Naive B cell (primary cell): ENCODE measurements at places on chromosomes 4 and X.
A peak's percentile ranks its signal among the peaks of the same experiment; 100 is the strongest.

DNA sequence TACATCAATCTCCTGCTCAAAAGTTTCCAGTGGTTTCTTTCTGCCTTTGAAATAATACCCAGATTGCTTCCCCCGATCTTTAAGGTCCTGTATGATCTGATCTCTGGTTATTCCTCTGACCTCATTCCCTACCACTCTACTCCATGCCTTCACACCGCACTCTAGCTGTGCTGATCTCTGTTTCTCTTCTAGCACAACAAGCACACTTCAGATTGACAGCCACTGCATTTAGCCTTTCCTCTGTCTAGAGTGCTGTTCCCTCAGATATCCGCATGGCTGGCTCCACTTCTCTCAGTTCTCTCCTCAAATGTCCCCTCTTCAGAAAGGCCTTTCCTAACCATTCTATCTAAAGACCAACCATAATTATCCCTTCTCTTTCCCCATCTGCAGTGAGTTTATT is 370.4 kb upstream of the FGF13 start:
- no peaks in the 10 kb centered on the region for H3K4me1 ChIP-seq
- DNase-seq, result no peak
- no peaks in the 10 kb centered on the region for H3K27me3 ChIP-seq
- no peak overlapping the region for H3K27ac ChIP-seq

DNA sequence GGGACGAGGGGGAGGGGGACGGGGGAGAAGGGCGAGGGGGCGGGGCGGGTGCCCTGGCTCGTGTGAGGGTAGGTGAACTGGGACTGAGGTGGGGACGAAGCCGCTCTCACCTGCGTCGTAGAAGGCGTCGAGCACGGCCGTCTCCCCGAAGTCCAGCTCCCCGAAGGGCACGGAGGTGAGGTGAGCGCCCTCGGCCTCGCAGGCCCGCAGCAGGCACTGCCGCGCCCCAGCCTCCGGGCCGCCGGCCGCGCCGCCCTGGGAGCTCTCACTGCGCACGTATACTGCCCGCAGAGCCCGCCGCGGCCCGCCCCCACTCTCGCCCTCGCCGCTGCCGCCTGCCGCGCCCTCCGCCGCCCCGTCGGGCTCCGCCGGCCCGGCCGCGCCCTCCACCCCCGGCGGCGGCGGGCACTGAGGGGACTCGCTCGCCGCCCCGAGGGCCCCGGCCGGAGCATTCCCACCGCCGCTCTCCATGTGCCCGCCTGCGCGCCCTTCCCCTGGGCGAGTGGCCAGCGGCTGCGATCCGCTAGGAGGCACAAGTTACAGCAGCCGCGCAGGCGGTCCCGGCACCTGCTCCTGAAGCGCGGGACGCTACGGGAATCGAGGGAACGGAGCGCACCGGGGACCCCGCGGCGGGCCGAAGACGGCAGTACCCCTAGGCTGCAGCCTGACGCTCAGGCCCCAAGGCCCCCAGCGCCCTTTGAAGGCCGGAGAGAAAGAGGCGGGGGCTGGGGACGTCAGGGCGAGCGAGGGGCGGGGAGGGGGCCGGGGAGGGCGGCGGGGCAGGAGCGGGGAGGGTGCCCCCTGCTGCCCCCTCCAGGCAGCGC is at the start of gene MAP3K15:
MAP3K15 (minus strand) TSS at position 718 of the 824 bp plus-strand sequence; CDS start at position 471, 247 bp downstream.
- H3K27ac ChIP-seq, result no peak within 1 kb of the TSS
- H3K36me3 ChIP-seq, result no peaks in the 10 kb centered on the region
- peaks cover 25% of the 10 kb centered on the region for H3K27me3 ChIP-seq
- DNase-seq, result no peak
- peaks cover 2% of the 10 kb centered on the region for H3K4me1 ChIP-seq

DNA sequence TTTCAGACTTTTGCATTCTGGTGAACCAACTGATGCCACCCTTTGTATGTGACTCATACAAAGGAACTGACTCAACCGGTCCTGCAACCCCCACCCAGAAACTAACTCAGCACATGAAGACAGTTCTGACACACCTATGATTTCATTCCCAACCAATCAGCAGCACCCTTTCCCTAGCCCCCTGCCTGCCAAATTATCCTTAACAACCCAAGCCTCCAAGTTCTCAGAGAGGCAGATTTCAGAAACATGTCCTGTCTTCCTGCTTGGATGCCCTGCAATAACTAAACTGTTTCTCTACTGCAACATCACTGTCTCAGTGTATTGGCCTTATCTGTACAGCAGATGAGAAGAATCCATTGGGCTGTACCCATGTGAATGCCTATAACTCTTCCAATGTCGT is 284.7 kb downstream of the CAMK2D start:
- H3K36me3 ChIP-seq, result peaks cover 21% of the 10 kb centered on the region
- no peak overlapping the region for H3K27ac ChIP-seq
- no peaks in the 10 kb centered on the region for H3K27me3 ChIP-seq
- no peak overlapping the region for H3K4me3 ChIP-seq
- DNase-seq, result no peak

DNA sequence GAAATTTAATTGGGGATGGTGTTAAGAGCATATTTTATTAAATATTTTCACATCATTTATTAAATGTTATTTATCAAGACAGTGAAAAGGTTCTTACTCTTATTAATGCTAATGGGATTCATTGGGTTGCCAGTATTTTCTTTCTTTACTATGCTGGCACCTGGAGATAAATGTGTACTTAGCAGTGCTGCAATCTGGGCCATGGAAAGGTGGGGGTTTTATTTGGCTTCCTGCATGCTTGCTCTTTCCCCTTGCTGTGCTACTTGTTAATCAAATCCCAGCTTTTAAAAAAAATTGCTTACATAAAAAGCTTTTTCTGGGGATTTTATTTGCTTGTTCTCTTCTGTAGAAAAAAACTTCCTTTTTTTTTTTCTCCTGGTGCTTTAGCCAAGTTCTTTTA is 48.3 kb downstream of the ZAR1 start:
- no peak overlapping the region for H3K4me3 ChIP-seq
- no peaks in the 10 kb centered on the region for H3K4me1 ChIP-seq
- no peaks in the 10 kb centered on the region for H3K27me3 ChIP-seq
- H3K36me3 ChIP-seq, result peaks cover 22% of the 10 kb centered on the region

- no peaks in the 10 kb centered on the region for H3K36me3 ChIP-seq
- H3K27me3 ChIP-seq, result peaks cover 3% of the 10 kb centered on the region
- no peak overlapping the region for H3K4me3 ChIP-seq
- H3K27ac ChIP-seq, result no peak overlapping the region
Measured at GRCh38 chrX:133810925-133811324, 174.5 kb downstream of the GPC3 start.

- H3K36me3 ChIP-seq, result no peaks in the 10 kb centered on the region
- no peaks in the 10 kb centered on the region for H3K27me3 ChIP-seq
Measured at GRCh38 chr4:165738571-165738970, 134.5 kb upstream of the TLL1 start.

DNA sequence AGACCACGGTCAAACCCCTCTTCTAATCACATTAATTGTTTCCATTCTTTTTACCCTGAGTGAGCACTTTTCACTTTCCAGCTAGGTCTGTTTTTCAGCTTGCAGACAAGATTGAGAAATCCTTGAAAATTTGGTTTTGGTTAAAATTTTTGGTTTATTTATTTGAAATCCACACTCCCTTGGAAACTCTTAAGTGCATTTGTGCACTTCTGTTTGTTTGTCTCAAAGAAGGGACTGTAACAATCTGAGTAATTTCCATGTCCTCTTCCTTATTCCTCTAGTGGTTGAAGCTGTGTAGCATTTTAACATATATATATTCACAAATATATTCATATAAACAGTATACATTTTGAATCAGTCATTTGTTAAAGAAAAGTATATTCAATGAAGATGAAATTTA is 333.3 kb downstream of the ANK2 start:
- peaks cover 24% of the 10 kb centered on the region for H3K27me3 ChIP-seq
- H3K27ac ChIP-seq, result no peak overlapping the region
- no peak for DNase-seq

- H3K27me3 ChIP-seq, result no peaks in the 10 kb centered on the region
- DNase-seq, result no peak
- H3K36me3 ChIP-seq, result no peaks in the 10 kb centered on the region
- H3K27ac ChIP-seq, result no peak overlapping the region
- no peak overlapping the region for H3K4me3 ChIP-seq
Measured at GRCh38 chr4:149116806-149117205, 674.6 kb upstream of the NR3C2 start.

DNA sequence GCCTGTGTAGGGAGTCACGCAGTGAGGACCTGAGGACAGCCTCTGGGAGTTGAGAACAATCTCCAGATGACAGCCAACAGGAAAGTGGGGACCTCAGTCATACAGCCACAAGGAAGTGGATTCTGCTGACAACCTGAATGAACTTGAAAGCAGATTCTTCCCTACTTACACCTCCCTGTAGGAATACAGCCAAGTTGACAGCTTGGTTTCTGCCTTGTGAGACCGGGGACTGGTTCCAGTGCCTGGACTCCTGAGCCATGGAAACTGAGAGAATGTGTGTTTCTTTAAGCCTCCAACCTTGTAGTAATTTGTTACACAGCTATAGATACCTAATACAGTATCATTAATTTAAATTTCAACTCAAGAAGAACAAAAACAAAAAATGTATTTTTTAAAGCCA is 107.5 kb downstream of the CNKSR2 start:
- no peaks in the 10 kb centered on the region for H3K36me3 ChIP-seq
- no peak overlapping the region for H3K27ac ChIP-seq
- H3K27me3 ChIP-seq, result no peaks in the 10 kb centered on the region
- no peak for DNase-seq
- H3K4me1 ChIP-seq, result peaks cover 5% of the 10 kb centered on the region

DNA sequence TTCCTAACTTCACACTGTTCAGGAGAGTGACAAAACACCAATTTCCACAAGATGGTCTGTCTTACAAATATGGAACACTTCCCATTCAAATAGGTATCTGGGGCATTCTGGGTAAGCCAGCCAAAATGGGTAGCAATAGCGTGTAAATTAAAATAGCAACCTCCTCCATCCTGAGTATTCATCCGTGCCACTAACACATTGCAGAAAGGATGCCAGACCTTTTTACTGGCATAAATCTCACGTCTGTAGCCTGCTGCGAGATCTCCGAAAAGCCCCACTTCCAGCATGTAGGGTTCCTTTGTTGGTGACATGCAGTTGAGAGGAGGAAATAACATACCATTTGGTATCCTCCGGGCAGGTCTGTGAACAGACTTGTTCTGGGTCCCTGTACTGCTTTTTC is 52.7 kb upstream of the RAI2 start:
- no peak for DNase-seq
- no peaks in the 10 kb centered on the region for H3K4me1 ChIP-seq
- H3K4me3 ChIP-seq, result no peak overlapping the region

GRCh38 chr4:7657545-7658297 is 223.0 kb upstream of the PSAPL1 start:
- H3K27ac ChIP-seq, result no peak overlapping the region
- H3K27me3 ChIP-seq, result no peaks in the 10 kb centered on the region
- H3K4me1 ChIP-seq, result no peaks in the 10 kb centered on the region
- DNase-seq, result no peak

GRCh38 chr4:14018191-14018853 is 390.8 kb upstream of the BOD1L1 start:
- no peaks in the 10 kb centered on the region for H3K4me1 ChIP-seq
- H3K36me3 ChIP-seq, result no peaks in the 10 kb centered on the region
- peaks cover 10% of the 10 kb centered on the region for H3K27me3 ChIP-seq
- no peak overlapping the region for H3K4me3 ChIP-seq
- no peak for DNase-seq

- no peaks in the 10 kb centered on the region for H3K36me3 ChIP-seq
- no peaks in the 10 kb centered on the region for H3K27me3 ChIP-seq
- H3K27ac ChIP-seq, result no peak overlapping the region
Measured at GRCh38 chrX:116824785-116825184, 362.0 kb upstream of the CT83 start.

DNA sequence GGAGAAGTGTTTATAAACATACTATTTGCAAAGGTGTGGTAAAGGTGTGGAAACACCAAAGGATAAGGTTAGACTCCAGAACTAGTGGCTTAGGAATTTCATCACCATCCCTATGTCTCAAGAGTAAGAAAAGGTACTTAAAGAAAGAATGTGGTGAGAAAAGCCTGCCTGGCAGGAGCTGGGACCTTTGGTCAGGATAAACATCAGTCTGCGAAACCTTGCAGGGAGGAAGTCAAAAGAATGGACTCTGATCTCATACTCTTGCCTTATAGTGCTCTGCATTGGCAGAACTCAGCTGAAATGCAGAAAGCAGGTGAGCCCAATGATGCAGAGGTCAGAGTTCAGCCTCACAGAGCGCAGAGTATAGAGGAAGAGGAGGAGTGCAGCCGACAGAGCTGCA is 97.2 kb upstream of the NR3C2 start:
- H3K4me3 ChIP-seq, result no peak overlapping the region
- H3K4me1 ChIP-seq, result no peaks in the 10 kb centered on the region
- no peaks in the 10 kb centered on the region for H3K27me3 ChIP-seq

GRCh38 chr4:168860827-168861226 is 149.2 kb downstream of the CBR4 start:
- DNase-seq, result no peak
- no peak overlapping the region for H3K4me3 ChIP-seq
- H3K27ac ChIP-seq, result no peak overlapping the region
- H3K27me3 ChIP-seq, result peaks cover 4% of the 10 kb centered on the region

GRCh38 chr4:139603576-139604410 is 47.8 kb upstream of the SETD7 start:
- H3K4me1 ChIP-seq, result peaks cover 15% of the 10 kb centered on the region
- DNase-seq, result peak; percentile 22
- peaks cover 3% of the 10 kb centered on the region for H3K27me3 ChIP-seq
- H3K4me3 ChIP-seq, result no peak overlapping the region

GRCh38 chr4:152983774-152984411 is 47.8 kb downstream of the FHDC1 start:
- H3K36me3 ChIP-seq, result no peaks in the 10 kb centered on the region
- H3K27ac ChIP-seq, result no peak overlapping the region
- DNase-seq, result no peak
- H3K4me1 ChIP-seq, result no peaks in the 10 kb centered on the region
- H3K27me3 ChIP-seq, result peaks cover 8% of the 10 kb centered on the region
- no peak overlapping the region for H3K4me3 ChIP-seq

- no peaks in the 10 kb centered on the region for H3K4me1 ChIP-seq
- H3K4me3 ChIP-seq, result no peak overlapping the region
- no peaks in the 10 kb centered on the region for H3K36me3 ChIP-seq
- no peak for DNase-seq
- no peak overlapping the region for H3K27ac ChIP-seq
Measured at GRCh38 chr4:149841686-149842085, 26.0 kb upstream of the IQCM start.
